ENCODE measurements at places on chromosomes 1 and 21.

DNA sequence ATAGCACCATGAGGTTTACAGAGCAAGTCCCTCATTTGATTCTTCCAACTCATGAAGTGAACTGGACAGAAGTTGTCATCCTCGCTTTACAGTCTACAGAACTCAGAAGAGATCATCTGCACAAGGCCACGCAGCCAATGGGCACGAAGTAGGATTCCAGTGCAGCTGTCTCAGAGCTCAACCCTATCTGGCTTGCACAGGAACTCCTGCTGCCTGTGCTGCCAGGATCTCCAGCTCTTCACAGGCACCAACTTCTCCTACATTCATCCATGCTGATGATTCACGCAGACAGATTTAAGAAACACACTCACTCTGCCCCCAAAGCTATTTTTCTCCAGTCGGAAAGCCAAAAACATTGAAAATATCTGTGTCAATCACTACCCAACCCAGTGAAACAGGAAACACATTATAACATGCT lies 157.0 kb downstream of the RERE start:
- DNase-seq: no peak

DNA sequence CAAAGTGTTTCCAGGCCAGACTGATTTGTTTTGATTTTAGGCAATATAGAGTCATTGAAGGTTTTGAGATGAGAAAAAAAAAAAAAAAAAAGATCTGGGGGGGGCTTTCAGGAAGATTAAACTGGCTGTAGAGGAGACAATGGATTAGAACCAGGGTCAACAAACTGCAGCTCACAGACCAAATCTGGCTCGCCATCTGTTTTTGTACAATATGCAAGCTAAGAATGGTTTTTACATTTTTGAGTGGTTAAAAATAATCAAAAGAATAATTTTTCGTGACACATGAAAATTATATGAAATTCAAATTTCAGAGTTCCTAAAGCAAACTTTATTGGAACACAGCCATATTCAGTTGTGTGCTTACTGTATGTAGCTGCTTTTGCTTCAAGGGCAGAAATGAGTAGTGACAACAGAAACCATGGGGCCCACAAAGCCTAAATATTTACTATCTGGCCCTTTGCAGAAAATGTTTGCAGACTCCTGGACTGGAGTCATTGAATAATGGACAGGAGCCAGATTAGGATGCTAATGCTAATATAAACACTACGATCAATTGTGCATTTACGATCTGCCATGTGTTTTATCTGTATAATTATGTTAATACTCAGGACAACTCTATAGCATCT lies 375.7 kb upstream of the DAB1 start:
- DNase-seq: no peak

GRCh38 chr1:227897704-227898438 lies 49.9 kb downstream of the WNT9A start:
- no peak for DNase-seq

DNA sequence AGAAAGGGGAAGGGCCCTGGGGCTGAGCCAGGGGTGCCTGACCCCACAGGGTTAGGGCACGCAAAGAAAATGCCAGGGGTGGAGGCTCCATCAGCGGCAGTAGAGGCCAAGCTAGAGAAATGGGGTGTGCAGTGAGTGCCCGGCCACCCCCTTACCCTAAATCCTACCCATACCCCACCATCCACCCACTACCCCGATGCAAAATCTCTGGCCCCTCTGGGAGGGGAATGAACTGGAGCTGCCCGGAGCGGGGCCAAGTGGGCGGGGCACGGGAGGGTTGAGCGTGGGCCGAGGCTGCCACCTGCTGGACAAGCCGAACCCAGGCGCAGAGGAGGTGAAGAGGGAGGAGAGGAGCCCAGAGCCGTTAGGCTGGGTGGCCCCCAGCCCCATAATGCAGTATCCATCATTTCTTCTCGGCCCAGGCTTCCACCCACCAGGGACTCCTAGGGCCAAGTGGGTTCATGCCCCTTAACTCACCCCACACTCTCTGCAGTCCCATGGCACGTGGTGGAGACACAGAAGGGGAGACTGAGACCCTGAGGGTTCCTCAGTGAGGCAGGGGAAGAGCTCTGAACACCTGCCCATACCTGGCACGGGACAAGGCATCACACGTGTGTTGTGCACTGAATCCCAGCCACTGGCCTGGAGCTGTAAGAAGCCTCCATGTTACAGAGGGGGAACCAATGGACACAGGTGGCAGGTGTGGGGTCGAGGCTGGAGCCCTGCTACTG lies 1.4 kb upstream of the C1QC start:
- peak; percentile 78 for DNase-seq

GRCh38 chr1:38775175-38775845 lies 84.3 kb downstream of the RRAGC start:
- no peak for DNase-seq

DNA sequence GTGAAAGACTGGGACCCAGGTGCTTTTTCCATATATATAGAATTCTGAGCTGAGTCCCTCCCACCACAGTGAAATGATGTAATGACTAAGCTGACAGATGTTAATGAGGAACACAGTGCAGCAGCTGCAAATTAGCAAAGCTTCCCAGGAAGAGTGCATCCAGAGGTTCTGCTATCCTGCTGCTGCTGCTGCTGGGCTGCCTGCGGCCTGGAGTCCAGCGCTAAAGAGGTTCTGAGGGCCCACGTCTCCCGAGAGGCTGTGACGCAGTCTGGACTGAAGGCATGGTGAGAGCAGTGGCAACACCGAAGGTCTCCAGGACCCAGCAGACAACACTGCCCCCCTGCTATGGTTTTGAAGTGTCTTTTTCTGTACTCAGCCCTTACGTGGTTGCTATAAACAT lies 63.9 kb downstream of the URB2 start:
- no peak for DNase-seq
